A549 treated with AZD2906 at 1 μM for 4 hours (cell line): ENCODE measurements at places on chromosomes 5 and 9. TPM values are rescaled to one million over a fixed set of nuclear protein-coding genes. Genes with fewer than 3 reads are reported as not detected.

PCDHGA12 gene
- 0.01 TPM in 1 of 5 replicates, not detected in the others for total RNA-seq

FAM153A gene
- total RNA-seq, result not detected in 5 replicates

WDR31 gene
- 0.96 to 1.4 TPM (median 1.1 TPM) in 5 replicates for total RNA-seq

NSG2 gene
- 0.15 TPM in 1 of 5 replicates, not detected in the others for total RNA-seq

INSL6 gene
- total RNA-seq, result not detected in 5 replicates

GABRA6 gene
- total RNA-seq, result not detected in 5 replicates

FOXD4L3 gene
- 0.05 to 0.21 TPM (median 0.10 TPM) in 4 of 5 replicates, not detected in the other for total RNA-seq

SUSD1 gene
- total RNA-seq, result 13.2 to 16.4 TPM (median 13.3 TPM) in 5 replicates

LTC4S gene
- total RNA-seq, result 0.28 TPM in 2 of 5 replicates, not detected in the others

CYLC2 gene
- total RNA-seq, result not detected in 5 replicates

PKD2L2 gene
- total RNA-seq, result 0.05 to 0.09 TPM (median 0.07 TPM) in 3 of 5 replicates, not detected in the others

KCNN2 gene
- 0.07 to 0.20 TPM (median 0.16 TPM) in 5 replicates for total RNA-seq

GHR gene
- 0.02 to 0.05 TPM (median 0.02 TPM) in 5 replicates for total RNA-seq

IGIP gene
- total RNA-seq, result 0.72 to 1.0 TPM (median 0.89 TPM) in 5 replicates

MAMDC2 gene
- total RNA-seq, result 0.16 to 0.39 TPM (median 0.25 TPM) in 5 replicates

CAMK2A gene
- total RNA-seq, result 0.56 to 0.80 TPM (median 0.69 TPM) in 5 replicates

DNM1 gene
- total RNA-seq, result 78.9 to 89.5 TPM (median 83.5 TPM) in 5 replicates

C5orf52 gene
- total RNA-seq, result not detected in 5 replicates

IL5 gene
- not detected in 5 replicates for total RNA-seq

CDC20B gene
- total RNA-seq, result 0.03 to 0.10 TPM (median 0.07 TPM) in 5 replicates

SHC3 gene
- total RNA-seq, result 0.22 to 0.40 TPM (median 0.28 TPM) in 5 replicates

GDA gene
- total RNA-seq, result 0.84 to 1.1 TPM (median 0.96 TPM) in 5 replicates

TIMD4 gene
- total RNA-seq, result 0.85 to 1.5 TPM (median 1.1 TPM) in 5 replicates

FAM78A gene
- 0.21 to 0.32 TPM (median 0.28 TPM) in 5 replicates for total RNA-seq

KIAA0825 gene
- 0.52 to 0.60 TPM (median 0.53 TPM) in 5 replicates for total RNA-seq

GPR151 gene
- not detected in 5 replicates for total RNA-seq

ANKRD20A1 gene
- total RNA-seq, result 0.82 to 2.4 TPM (median 1.2 TPM) in 5 replicates

CDX1 gene
- 0.06 to 0.07 TPM in 2 of 5 replicates, not detected in the others for total RNA-seq

RGS7BP gene
- total RNA-seq, result not detected in 5 replicates

LCN15 gene
- total RNA-seq, result 0.05 to 0.09 TPM (median 0.09 TPM) in 3 of 5 replicates, not detected in the others

CCDC180 gene
- 0.26 to 0.58 TPM (median 0.35 TPM) in 5 replicates for total RNA-seq

MCTP1 gene
- 7.3 to 9.5 TPM (median 9.1 TPM) in 5 replicates for total RNA-seq

SMU1 gene
- 17.0 to 22.9 TPM (median 17.7 TPM) in 5 replicates for total RNA-seq

MOCS2 gene
- total RNA-seq, result 29.2 to 34.1 TPM (median 29.8 TPM) in 5 replicates

EPB41L4A gene
- total RNA-seq, result 2.5 to 3.4 TPM (median 3.3 TPM) in 5 replicates

RNF224 gene
- 0.12 to 0.38 TPM (median 0.25 TPM) in 5 replicates for total RNA-seq

EIF4EBP3 gene
- total RNA-seq, result 1.4 to 3.2 TPM (median 2.3 TPM) in 5 replicates
